ENCODE measurements at places on chromosomes 1 and 21.

DNA sequence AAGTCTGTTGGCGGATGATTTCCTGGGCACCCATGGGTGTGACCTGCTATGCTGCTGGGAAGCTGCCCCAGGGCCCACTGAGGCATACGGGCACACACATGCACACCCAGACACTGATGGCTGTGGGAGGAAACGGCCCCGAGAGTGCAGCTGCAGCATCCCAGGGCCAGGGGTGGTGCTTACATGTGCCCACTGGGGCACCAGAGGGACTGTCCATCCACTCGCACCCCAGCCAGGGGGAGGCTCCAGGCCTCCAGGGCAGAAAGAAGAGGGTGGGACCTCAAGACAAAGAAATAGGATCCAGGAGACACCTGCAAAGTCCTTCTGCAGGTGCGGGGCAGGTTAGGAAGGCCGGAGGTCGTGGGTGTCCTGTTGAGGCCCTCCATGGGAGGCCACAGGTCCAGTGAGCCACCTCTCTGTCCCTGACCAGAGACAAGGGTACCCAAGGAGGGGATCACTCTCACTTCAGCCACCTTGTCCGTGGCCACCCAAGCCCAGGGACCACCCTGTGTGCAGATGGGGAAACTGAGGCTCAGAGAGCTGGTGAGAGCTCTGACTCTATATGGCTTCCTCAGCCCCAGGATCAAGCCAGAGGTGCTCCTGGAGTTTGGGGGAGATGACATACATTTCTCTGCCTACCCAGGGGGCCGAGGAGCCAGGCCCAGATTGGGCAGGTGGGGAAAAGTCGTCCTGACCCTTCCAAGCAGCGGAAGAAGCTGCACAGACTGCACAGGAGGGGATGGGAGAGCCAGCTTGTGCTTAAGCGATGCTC, 57.1 kb downstream of the WNT9A start:
- no peak for DNase-seq

DNA sequence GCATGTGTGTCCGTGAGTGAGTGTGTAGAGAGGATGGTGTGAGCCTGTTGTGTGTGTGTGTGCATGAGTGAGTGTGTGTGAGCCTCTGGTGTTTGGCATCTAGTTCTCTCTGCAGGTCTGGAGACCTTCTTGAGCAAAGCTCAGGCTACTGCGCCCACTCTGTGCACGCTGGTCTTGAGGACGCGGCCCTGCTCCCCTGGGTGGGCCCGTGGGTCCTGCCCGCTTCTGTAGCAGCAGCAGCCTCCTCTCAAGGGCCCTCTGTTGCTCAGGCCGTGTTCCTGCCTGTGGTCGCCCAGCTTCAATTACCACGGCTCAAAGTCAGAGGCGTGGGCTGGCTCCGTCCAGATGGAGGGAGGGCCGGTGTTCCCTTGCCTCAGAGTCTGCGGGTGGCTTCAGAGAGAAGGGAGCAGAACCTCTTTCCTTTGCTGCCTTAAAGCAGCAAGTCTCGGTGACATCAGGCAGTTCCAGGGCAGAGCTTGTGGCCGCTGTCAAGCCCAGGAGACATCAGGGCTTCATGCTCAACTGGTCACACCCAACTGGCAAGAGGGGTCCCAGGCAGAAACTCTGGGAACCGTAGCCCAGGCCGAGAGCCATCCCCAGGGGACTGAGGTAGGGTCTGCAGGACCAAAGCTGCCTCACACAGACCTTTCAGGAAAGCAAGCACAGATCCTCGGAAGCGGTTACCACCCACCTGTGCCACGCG, 270.6 kb upstream of the VAMP3 start:
- DNase-seq = no peak

GRCh38 chr1:196857188-196857587, 30.7 kb upstream of the CFHR4 start:
- DNase-seq = no peak

DNA sequence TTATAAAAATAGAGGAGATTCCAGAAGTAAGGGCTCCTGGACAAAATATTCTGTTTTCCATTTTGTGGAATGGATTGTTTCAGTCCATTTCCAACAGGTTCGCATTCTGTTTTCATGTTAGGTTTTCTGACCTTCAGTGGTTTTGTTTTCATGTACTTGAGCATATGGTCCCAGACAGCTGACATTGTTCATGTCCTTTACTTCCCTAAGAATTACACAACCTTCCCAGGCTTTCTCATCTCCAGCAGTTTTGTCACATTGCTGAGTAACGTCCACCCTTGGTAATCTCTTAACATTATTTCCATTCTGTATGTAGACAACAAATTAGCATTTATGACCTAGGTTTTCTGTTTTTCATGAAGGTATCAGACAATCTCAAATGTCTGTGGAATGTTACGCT, 21.0 kb upstream of the ERRFI1 start:
- no peak for DNase-seq

- DNase-seq = no peak
Measured at GRCh38 chr1:245807954-245808719, 653.4 kb downstream of the KIF26B start.

DNA sequence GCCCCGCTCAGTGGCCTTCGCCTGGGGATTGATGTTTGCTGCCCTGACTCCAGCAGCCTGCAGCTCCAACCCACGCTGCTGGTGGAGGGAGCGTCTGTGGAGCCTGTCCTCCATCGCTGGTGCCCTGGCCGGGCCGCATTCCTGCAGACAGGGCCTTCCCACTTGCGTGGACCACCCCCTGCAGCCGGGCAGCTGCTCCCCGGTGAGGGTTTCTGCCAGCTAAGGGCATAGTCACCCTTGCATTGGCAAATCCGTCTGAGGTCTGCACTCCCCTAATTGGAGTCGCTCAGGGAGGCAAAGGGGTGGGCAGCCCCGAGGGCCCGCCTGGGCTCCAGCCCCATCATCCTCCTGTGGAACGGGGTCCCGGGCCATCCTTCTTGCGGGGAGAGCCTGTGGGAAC, 43.5 kb downstream of the PRDM16 start:
- no peak for DNase-seq

- DNase-seq = no peak
Measured at GRCh38 chr1:178620584-178621475, 104.2 kb upstream of the RALGPS2 start.

GRCh38 chr1:15757575-15758342, 836 bp upstream of the FBLIM1 start:
- no peak for DNase-seq

DNA sequence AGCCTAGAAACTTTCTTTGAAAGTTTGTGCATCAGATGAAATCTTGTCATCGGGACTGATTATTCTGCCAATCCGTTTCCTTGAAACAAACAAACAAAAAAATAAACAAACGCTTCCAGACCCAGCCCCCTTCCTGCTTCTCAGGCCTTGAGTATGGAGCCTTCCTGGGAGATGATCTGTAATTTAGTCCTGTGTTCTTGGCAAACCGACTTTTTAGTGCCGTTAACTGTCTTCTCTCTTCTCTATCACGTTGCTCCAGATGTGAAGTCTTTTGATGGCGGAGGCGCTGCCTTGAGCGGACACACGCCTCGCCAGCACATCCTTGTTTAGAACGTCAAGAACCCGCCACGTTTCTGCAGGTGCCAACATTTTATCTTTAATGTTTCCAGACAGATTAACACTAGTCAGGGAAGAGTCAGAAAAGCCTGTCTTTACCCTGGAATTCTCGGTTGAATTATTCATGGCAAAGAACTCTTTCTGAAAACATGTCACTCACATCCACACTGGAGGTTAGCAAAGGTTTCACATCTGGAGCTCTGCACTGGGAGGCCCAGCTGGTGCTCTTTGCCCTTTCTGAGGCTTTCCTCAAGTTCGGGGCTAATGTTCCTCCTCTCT, 265.7 kb upstream of the C1orf174 start:
- no peak for DNase-seq

DNA sequence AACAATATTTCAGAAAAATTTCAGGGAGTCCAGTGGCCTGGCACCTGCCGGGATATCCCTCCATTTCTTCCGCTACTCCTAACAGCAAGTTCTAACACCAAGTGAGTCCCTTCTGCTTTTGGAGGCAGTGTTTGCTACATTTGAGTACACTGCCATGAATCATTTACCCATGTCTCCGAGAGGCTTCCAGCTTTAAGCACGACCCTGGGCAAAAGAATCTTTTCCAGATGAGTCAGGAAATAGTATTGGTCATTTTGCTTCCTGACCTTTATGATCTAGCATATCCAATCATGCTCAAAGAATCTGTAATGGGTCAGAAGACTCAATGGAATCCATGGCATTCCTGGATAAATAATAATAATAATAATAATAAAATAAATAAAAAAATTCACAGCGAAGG, 60.7 kb upstream of the FMN2 start:
- no peak for DNase-seq

DNA sequence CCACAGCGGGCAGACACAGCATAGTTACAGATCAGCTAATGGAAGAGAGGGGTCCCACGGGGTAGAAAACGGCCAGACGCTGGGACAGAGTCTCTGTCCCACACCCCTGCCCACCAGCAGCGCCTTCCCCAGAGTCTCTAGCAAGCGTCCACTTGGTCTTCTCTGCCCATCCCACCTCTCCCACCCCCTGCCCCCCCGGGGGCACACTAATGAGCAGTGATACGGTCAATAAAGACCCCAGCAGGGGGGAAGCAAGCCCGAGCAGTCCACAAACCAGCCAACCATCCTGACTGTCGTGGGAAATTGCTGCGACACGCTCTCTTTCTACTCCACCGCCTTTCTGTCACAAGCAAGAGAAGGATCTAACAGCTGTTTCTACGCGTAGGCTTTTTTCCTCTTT, 374.7 kb downstream of the NPHP4 start:
- no peak for DNase-seq

DNA sequence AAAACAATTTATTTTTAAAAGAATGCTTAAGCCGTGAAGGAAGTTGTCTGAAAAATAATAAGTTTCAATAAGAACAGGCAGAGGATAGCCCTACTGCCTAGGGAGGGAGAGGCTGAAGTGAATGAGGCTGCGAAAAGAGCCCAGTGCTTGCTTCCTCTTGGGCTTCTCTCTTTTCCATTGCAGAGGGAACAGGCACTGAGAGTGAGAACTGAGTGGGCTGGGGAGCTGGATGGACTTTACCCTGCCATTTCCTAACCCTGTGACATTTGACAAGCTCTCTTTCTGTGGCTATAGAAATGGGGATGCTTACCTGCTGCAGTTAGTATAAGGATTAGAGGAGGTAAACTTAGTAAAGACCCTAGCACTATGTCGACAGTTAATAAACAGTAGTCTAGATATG, 30.0 kb downstream of the TENT5C start:
- no peak for DNase-seq

DNA sequence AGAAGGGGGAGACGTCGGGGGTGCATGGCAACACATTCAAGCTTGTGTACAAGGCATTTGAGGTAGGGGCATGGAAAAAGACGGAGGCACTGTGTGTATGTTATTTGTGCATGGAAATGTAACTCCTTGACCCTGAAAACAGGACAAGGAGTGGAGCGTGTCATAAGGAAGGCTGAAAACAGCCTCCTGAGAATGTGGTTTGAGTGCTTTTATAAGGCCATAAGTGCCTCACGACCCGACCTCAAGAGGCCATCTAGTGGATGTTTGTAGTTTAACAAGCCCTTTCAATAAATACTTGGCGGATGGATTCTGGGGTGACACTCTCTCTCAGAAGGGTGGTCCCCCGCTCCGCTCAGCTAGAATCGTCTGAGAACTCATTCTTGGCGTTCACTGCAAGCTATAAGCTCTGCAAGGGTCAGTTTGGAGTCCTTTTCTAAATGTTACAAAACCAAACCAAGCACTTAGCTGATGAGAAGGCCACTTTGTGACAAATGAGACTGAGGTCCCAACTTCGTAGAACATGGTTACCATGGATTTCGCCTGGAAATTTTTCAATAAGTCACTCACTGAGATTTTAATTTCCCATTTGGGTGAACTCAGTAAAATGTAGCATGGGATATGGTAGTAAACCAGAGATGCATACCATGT, 38.8 kb upstream of the CLCA4 start:
- DNase-seq = no peak

GRCh38 chr21:41605934-41606285, 98.0 kb upstream of the TMPRSS2 start:
- DNase-seq = no peak

- no peak for DNase-seq
Measured at GRCh38 chr1:179168536-179168935, 60.9 kb downstream of the ABL2 start.

GRCh38 chr1:224737353-224737727, 121.2 kb downstream of the CNIH3 start:
- DNase-seq = no peak

DNA sequence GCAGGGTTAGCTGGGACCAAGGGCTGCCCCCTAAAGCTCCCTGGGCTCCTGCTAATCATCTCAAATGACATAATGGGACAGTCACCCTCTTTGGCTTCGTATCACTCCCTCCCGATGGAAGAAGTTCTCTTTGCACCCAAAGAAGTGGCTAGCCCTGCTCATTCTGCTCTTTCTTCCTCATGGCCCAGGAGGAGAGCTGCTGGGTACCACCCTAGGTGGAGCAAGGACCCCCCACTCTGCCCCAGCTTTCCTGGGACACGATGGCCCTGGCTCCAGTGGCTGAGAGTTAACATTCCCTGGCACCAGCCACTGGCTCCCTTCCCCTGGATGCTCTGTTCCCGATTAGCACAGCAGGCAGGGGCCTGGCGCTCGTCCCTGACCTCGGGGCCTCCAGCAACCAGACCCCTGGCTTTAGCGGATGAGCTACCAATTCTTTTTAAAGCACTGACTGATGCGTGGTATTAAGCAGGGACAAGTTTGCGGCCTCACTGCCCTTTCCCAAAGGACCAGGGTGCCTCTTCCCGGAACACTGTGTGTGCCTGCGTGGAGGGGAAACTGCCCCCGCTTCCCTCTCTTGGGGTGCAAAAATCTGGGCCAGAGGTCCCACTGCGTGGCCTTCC, 1.2 kb downstream of the MYOM3 start:
- no peak for DNase-seq
